ENCODE measurements at places on chromosomes 5 and 9.

DNA sequence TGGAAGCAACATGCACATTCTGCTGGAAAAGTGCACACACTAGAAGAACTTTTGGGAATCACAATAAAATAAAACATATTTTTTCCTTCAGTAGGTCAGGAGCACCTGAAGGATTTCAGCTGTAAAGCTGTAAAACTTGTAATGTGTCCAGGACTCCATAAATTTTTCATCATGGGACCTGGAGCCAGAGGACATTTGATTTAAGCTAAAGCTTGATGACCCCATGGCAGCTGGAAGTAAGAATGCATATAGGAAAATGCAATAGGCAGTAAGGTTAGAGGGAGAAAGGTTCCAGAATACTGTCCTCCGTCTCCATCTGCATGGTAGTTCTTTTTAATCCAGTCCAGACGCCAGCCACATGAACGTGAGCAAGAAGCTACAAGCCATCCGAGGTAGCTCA, 166.0 kb downstream of the ADAMTSL1 start:
- no peak for DNase-seq

GRCh38 chr9:114733816-114734215, 51.8 kb upstream of the TEX48 start:
- DNase-seq, result no peak

DNA sequence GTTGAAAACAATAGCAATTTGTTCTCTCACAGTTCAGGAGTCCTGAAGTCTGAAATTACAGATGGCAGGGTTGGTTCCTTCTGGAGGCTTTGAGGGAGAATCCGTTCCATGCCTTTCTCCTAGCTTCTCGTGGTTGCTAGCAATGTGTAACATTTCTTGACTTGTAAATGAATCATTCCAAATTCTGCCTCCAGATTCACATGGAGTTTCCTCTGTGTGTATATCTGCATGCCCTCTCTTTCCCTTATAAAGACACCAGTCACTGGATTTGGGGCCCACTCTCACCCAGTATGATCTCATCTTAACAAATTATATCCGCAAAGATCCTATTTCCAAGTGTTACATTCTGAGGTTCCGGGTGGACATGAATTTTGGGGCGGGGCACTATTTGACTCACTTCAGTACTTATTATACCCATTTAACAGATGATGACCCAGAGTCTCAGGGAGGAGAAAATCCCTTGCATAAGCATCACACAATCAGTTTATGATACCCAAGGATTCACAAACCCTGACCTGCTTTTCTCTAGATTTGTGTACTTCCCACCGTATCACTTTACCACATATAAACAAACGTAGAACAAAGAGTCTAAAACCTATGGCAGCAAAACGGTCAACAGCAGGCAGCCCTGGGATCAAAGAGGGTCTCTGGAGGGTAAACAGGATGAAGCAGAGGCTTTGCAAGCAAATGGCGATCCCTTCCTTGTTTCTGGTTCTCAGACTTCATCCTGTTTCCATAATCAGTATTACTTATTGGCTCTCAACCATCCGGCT, 93.7 kb downstream of the C9orf152 start:
- DNase-seq, result no peak

DNA sequence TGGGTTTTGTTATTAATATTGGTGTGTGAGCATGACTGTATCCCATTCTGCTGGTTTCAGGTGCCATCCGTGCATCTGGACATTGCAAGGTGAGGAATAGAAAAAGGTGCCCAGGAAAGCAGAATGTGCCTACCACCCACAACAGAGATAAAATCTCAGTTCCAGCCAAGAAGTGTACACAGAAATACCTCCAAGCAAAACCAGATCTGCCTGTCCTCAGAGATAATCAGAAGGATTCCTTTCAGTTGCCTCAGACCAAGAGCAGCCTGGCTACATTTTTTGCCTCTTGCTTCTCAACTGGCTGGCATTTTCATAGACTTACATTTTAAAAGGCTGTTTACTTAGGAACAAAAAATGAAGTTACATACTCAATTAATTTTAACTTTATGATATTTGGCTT, 12.1 kb upstream of the ABLIM3 start:
- DNase-seq, result no peak

GRCh38 chr9:106717686-106718085, 145.3 kb upstream of the ZNF462 start:
- no peak for DNase-seq

DNA sequence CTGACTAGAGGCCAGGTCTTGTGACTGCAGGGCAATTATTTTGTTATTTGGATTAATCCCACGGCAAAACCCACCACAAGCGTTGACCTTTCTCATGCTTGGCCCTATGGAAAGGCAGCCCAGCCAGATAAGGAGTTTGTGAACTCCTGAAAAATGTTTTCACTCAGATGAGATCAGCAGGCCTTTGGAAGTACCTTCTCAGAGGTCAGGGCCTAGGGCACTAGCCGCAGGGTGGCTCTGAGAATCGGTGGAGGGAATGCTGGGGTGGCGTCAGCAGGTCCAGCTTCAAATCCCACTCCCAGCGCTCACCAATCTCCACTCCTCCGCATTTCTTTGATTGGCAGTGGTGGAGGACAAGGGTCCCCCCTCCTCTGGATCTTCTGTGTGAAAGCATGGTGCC, 194.4 kb downstream of the GADD45G start:
- no peak for DNase-seq

GRCh38 chr5:135660826-135661575, 82.2 kb upstream of the CXCL14 start:
- no peak for DNase-seq

DNA sequence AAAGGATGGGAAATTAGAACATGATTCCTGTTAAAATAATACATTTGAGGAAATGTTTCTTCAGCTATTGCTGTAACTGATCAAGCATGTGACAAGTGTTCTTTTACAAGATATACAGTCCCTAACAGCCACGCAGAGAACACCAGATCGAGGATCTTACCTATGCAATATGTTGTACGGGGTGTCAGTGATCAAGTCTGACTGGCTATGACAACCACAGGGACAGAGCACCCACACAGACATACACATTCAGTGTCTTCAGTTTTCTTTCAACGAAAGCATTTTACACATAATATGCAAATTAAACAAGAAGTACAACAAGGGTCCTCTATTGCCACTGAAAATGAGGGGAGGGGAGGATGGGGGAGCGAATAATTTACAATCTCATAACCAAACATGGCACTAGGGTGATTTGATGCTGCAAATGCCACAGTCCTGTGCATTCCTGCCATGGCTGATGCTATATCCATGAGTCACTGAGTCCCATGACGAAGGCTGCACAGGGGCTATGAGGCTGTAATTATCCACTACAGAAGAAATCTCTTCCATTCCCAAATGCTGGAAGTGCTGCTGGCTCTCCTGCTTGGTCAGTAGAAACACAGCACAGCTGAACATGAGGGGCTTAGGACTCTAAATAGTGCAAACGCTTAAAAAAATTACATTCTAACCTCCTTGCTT, 118.2 kb downstream of the KLHL3 start:
- no peak for DNase-seq

GRCh38 chr5:115169487-115170133, at the start of gene TRIM36:
Gene TRIM36, minus strand, starts transcription at chr5:115169908. Its CDS starts 274 bp downstream, at chr5:115169634.
- peak; percentile 91 for DNase-seq

DNA sequence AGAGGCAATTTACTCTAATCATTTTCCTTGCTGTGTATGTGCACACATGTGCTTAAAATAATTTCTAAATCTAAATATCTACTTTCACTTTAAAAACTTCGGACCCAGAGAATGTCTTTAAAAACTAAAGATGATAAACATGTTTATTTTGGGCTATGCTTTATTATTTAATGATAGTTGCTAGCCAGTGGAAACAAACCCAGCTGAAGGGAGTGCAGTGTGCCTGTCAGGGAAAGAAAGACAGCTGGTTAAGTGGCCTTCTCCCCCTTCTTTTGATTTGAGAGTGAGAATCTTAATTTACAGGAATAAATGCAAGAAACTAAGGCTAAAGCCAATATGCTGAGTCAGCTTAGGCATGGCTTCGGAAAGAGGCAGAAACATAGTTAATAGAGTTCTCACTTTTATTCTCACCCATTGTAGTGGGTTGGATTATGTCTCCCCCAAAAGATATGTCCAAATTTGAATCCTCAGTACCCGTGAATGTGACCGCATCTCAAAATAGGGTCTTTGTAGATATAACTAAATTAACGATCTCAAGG, 111.4 kb downstream of the DCP2 start:
- DNase-seq, result no peak

DNA sequence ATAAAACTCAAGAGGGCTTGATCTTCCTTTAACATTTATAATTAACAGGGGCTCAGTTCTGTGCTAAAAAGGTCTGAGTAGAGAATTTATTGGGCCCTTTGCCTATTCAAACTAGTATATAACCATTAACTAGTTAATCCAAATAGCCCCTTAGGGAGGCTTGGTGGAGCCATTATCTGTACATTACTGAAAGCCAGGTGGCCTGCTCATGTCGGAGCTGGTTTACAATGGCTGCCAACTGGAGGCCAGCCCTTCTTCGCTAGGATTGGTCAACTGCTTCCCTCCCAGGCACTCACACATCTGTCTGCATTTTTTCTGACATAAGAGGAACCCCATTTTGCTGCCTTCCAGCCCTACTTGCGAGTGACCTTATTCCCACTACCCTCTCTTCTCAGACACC, 30.4 kb upstream of the NDFIP1 start:
- no peak for DNase-seq

DNA sequence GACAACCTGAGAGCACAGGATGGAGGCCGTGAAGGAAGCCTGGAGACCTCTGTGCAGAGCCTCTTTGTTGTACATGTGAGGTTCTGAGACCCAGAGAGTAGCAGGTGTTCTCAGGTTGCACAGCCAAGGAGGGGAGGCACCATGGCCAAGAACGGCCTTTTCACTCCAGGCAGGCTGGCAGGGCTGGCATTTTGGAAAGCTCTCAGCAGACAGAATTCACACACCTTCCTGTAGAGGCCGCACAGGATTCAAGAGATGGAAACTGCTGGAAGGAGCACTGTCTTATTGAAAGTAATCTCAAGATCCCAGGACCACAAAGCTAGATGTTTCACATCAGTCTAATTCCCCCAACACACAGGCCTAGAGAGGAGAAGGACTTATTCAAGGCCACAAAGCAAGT, 52.8 kb upstream of the XPA start:
- no peak for DNase-seq

- DNase-seq, result no peak
These were observed 31.5 kb downstream of the CLINT1 start for GRCh38 chr5:157827423-157827822.

GRCh38 chr5:82106756-82107155, 134.9 kb downstream of the ATG10 start:
- DNase-seq, result peak; percentile 31

DNA sequence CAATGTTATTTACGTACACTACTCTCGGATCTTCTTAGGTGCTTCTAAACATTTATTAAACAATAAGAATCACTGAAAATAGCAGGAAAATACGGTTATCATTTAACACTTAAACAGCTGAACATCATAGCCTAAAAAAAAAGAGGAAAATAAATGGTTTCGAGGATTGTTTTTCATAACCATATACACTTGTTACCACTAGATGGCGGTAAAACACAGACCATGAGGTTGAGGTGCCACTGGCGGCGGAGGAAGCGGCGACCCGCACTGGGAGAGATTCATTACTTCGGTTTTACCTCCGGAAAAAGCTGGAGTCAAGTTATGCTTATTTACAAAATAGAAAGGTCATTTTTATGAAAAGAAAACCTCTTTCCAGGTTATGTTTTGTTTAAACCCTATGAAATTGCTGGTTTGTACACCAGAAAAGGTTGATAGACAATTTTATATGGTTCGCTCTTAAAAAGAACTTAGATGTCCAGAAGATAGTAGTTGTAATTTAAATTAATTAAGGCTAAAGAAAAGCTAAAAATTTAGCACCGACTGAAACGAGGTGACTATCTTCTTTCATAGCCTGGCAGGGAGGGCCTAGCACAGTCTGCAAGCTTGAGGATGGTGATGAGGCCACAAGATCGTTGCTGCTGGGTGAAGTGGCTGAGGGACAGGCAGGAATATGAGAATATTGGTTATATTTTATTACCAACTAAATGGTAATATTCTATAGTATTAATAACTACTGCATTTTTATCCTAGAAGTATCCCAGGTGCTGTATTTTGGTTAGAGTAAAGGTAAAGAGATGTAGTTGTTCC, 605.7 kb downstream of the RAB3C start:
- peak; percentile 80 for DNase-seq

DNA sequence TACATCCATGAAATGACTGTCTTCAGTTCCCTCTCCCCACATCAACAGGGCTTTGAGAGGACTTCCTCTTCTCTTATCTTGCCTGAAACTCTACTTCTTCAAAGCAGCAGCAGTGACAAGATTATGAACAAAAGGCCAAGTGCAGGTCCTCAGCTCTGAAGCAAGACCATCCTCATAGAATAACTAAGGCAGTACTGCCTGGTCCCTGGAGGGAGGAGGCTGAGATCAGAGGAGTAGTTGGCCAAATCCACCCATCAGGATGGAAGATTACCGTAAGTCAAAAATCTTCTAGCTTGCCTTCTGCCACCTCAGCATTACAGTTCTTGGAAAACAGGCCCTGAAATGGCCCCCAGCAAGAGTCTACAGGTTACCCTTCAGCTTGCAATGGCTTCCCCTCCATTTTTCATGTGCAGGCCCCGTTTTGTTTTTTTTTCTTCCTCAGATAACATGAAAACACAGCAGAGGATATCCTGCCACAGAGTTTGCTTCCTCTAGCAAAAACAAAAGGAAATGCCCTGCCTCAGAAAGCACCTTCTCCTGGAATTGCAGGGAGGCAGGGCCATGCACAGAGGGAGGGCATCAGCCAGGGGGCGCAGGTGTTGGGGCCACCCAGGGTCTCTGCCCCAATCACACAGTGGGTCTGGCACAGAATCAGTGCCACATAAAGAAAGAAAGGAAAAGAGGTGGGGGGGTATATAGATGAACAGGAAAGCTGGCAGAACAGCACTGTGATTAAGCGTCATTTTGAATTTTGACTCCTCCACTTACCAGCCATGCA, 40.0 kb downstream of the KLHL3 start:
- no peak for DNase-seq

DNA sequence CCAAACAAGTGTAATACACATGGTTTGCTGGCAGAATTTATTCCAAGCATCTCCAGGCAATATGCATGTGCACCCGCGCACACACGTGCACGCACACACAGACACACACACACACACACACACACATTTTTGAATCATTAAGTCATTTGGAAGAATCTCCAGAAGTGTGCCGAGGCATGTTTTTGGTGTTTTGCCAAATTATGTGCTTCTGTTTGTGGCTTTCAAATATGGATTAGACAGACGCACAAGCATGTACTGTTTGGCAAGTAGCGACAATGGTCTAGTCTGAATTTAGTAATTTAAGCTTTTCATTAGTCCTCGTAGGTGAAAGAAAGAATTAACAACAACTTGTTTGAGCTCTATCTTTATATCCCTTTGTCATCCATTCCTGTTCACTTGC, 36.7 kb downstream of the NFIB start:
- peak; percentile 31 for DNase-seq

- DNase-seq, result no peak
These were observed 48.9 kb downstream of the CXXC5 start for GRCh38 chr5:139696894-139697658.

GRCh38 chr9:134833294-134833880, 47.2 kb upstream of the FCN2 start:
- DNase-seq, result no peak

DNA sequence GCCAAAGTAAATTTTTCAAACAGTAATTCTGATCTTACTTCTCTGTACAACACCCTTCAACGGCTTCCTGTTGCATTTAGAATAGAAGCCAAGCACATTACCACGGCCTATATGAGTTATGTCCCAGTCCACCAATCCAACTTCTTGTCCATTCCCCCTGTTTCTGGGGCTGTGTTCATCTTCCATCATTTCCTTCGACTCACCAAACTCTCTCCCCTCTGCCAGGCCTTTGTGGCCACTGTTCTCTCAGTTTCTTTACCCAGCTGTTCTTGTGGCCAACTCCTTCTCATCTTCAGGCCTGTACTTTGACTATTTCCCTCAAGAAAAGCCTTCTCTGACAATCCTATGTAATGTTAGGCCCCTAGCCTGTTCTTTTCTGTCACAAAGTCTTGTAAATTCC, 259.4 kb upstream of the EFNA5 start:
- no peak for DNase-seq

Data from pons (tissue), 1 donor.